ENCODE measurements at places on chromosomes 5 and 9. TPM values are rescaled to one million over a fixed set of nuclear protein-coding genes. Genes with fewer than 3 reads are reported as not detected.

DDX4 gene
- not detected for total RNA-seq

SLC6A3 gene
- total RNA-seq: not detected

LSM11 gene
- total RNA-seq: 4.8 TPM

CEP72 gene
- 26.7 TPM for total RNA-seq

FBXL7 gene
- not detected for total RNA-seq

OBP2B gene
- total RNA-seq: not detected

FABP6 gene
- total RNA-seq: not detected

PCDHGB5 gene
- total RNA-seq: 0.49 TPM

UNC5A gene
- not detected for total RNA-seq

CDC20B gene
- total RNA-seq: not detected

GALNT12 gene
- 13.8 TPM for total RNA-seq

AQP3 gene
- total RNA-seq: 172 TPM

CDKN2A gene
- 6.1 TPM for total RNA-seq

C9orf153 gene
- total RNA-seq: 0.55 TPM

FGF1 gene
- not detected for total RNA-seq

TLR4 gene
- total RNA-seq: 0.55 TPM

Measured in CD4-positive, alpha-beta memory T cell (primary cell).